ENCODE measurements at places on chromosomes 11 and 22. TPM values are rescaled to one million over a fixed set of nuclear protein-coding genes. Genes with fewer than 3 reads are reported as not detected.

DNA sequence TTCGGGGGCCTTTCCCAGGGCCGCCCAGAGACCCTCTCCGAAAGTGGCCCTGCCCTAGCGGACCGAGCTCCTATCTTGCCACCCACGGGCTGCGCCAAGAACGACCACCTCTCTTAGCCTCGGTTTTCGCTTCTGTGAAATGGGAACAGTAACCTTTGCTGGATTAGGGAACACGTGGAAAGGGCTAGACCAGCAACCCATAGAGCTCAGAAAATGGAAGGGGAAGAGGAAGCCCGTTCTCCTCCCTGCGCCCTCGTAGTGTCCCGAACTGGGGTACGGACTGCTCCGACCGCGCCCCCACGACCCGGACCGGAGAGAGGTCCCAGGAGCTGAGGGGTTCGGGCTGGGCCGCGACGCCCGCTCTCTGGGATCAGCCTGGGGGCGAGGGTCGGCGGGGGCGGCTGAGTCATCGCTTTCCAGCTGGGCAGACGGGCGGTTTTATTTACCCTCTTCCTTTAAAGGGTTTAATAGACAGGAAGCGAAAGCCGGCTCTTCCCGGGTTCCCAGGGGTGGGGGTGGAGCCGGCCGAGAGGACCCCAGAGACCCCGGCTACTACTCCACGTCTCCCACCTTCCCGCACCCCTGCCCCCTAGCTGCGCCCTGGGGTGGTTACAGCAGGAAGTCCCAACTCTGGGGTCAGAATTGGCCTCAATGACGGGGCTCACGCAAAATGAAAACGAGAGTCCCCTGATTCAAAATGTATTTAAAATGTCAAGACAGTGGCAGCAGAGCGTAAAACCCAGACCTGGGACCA, 907 bp upstream of the PHLDA2 start:
- no peak for DNase-seq

Gene APOL5
- not detected for total RNA-seq

DNA sequence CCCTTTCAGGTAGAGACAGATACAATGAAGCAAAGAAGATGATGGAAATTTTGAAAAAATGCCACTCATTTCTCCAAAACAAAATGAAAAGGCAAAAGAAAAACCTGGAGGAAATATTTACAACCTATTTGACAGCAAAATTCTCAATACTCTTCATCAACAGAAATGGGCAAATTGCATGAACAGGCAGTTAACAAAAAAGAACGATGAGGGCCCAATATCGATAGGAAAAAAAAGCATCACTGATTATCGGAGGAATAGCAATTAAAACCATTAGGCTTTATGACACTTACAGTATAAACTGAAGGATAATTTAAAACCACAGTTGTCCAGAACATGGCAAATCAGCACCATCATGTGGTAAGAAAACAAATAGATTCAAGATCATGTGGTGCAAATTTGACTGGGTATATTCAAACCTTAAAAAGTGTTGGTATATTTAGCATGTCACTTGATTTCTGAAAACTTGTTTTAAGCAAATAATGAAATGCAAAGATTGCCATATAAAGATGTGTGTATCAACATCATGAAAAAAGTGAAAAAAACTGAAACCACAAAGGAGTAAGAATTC, 222.9 kb downstream of the BRD1 start:
- no peak for DNase-seq

DNA sequence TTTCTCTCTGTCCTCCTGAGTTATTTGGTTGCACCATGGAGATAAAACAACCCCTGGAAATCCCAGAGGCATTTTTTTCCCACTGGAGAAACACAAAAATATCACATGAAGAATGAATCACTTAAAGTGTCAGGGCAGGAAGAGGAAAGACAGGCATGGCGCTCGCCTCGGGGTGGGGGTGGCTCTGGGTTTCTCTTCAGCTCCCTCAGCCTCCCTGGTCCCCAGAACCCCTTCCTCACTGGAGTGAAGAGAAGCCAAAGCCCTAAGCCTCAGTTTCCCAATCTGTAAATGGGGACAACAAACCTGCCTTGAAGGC, 938 bp downstream of the SHISAL1 start:
- no peak for DNase-seq

Gene MMP11
- 76.5 TPM for total RNA-seq

GRCh38 chr11:36360826-36361415, 64.8 kb downstream of the PRR5L start:
- DNase-seq: no peak

GRCh38 chr11:44125598-44125997, 30.1 kb downstream of the EXT2 start:
- DNase-seq: no peak

Gene A4GALT
- total RNA-seq: 29.9 TPM

Gene OR51B5
- total RNA-seq: not detected

Gene KCNK7
- not detected for total RNA-seq

Gene CCDC73
- not detected for total RNA-seq

GRCh38 chr11:130815097-130815802, 101.0 kb downstream of the SNX19 start:
- DNase-seq: no peak

Gene ST13
- total RNA-seq: 289 TPM

- DNase-seq: no peak
Observed at GRCh38 chr11:97934572-97935208, 1086.1 kb upstream of the CNTN5 start.

Gene APOBEC3B
- total RNA-seq: 4.2 TPM

DNA sequence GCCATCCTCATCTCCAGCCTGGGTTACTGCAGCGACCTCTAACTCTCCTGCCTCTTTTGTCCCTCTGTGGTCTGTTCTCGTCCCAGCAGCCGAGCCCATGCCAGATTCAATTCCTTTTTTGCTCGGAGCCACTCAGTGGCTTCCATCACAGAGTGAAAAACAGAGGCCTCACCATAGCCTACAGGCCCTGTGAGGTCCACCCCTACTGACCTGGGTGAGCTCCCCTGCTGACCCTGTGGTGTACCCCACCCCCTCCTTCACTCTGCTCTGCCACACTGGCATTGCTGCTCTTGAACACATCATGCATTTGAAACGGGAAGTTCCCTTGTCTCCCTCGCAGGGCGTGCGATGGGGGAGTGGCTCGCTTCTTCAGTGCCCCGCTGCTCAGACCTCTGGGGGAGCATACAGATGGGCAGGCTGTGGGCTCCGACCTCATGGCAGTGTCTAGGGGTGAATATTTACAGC, 2.1 kb downstream of the AIP start:
- no peak for DNase-seq

GRCh38 chr22:46061501-46062231, 84.7 kb upstream of the WNT7B start:
- no peak for DNase-seq

DNA sequence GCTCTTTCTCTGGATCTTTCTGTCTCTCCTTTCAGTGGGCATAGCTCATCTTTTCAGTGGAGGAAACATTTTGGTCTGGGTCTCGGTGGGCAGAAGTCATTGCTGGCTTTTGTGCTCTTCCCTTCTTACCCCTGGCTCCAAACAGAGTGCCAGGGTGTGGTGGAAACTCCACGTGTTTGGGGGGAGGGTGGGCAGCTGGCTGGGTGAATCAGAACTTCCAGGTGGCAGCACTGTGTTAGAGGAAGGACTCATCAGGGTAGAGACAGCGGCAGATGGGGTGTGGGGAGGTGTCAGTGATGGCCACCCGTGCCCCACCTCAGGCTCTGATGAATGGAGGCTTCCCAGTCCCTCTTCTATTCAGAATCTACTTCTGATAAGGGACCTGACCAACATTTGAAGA, 114.0 kb downstream of the GRIK4 start:
- DNase-seq: no peak

Gene IGLL1
- not detected for total RNA-seq

- no peak for DNase-seq
Observed at GRCh38 chr11:122242731-122243130, 126.7 kb upstream of the BLID start.

DNA sequence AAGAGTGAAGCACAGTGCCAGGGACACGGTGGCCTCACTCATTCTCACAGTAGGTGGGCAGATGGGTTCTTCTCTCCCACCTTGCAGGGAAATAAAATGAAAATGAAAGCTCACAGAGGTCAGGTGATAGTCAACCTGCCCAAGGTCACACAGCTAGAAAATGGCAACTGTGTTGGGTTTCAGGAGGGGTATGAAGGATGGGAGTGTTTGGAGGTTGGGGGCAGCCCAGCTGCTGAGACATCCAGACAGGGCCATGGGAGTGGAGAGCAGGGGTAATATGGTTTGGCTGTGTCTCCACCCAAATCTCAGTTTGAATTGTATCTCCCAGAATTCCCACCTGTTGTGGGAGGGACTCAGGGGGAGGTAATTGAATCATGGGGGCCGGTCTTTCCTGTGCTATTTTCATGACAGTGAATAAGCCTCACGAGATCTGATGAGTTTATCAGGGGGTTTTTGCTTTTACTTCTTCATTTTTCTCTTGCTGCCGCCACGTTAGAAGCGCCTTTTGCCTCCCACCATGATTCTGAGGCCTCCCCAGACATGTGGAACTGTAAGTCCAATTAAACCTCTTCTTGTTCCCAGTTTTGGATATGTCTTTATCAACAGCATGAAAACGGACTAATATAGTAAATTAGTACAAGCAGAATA, 247.0 kb downstream of the TENM4 start:
- no peak for DNase-seq

Gene MS4A6E
- total RNA-seq: not detected

DNA sequence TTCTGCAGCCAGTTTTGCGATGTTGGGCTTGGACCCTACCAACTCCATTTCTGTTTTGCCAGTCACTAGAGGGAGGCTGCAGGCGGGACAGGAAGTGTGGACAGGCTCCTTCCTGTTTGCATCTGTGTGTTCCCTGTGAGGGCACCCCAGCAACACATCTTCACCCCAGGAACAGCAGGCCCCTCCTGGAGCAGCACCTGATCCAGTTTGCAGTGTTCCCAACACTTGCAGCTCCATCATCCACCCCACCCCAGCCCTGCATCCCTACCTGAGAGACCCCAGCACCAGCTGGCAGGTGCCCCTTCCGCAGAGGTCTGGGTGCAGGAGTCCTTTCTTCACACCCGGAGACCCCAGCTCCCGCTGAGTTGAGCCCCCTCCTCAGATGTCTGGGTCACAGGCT, 7.4 kb upstream of the VSIG10L2 start:
- no peak for DNase-seq

GRCh38 chr11:12687216-12687623, 13.0 kb downstream of the TEAD1 start:
- DNase-seq: no peak

Gene IL17RA
- 15.5 TPM for total RNA-seq

DNA sequence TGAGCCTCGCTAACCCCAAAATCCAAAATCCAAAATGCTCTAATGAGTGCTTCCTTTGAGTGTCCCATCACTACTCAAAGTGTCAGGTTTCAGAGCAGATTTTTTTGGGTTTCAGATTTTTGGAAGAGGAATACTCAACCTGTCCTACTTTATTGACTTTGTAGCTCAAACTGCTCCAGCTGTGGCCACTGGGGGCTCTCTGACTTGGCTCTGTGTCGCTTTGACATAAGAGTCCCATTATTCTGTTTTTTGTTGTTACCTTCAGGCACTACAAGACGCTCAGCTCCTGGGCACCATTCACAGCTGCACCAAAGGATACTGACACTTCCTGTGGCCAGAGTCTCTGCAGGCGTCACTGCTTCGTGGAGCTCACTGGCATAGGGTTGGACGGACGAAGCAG, 41.1 kb downstream of the PHF21B start:
- no peak for DNase-seq

- no peak for DNase-seq
Observed at GRCh38 chr11:79312617-79313529, 128.0 kb downstream of the TENM4 start.

DNA sequence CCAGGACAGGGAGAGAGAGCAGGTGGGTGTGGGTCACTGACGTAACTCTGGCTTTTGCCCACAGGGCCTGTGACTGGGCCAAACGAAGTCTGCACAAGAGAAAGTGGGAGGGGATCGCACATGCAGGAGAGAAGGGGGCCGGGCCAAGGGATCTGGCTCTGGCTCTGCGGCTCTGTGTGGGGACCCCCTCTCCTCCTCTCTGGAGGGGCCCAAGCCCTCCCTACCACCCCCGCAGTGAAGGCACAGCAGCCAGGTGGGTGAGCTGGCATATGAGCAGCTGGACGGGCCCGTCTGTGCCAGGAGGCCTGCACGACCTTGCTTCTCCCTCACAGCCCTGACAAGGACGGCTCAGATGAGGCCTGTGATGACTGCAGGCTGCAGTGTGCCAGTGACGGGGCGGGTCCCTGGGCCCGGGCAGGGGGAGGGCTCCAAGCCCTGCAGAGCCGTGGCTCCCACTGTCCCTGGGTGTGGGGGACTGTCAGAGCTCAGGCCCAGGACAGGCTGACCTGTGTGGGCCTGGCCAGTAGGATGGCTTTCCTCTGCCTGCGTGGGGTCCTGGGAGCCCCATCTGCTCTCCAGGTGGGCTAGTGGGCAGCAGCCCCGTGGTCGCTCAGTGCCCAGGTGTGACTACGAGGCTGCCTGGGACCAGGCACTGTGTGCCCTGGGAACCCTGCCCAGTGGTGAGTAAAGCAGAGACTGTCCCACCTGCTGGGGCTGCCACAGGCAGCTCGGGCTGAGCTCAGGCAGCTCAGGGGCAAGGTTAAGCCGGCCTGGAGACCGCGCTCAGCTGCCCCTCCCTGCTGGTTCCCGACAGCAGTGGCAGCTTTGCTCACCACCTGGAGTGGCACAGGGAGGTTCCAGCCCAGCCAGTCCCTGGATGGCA, 22.2 kb downstream of the MRGPRG start:
- DNase-seq: no peak

DNA sequence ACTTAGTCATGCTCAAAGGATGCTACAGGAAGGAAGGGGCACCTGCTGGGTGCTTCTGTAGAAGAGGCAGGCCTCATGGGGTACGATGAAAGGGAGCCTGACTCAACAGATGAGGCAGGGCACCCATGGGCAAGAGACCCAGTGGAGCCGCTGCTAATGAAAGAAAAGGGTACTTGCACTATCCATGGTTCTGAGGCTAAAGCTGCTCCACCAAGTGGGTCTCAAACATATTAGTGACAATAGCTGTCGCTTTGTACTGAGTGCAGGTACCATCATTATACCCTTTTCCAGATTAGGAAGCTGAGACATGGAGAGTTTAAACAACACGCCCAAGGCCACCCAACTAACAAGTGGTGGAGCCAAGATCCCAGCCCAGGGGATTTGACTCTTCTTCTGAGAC, 127.5 kb upstream of the SERPIND1 start:
- DNase-seq: peak; percentile 48

Gene TMEM25
- 36.2 TPM for total RNA-seq
